ENCODE measurements at places on chromosomes 7 and 10.

GRCh38 chr7:50502001-50502684 lies 52.0 kb upstream of the FIGNL1 start:
- no peak for DNase-seq

GRCh38 chr7:28165961-28166955 lies 14.3 kb downstream of the JAZF1 start:
- DNase-seq = no peak

DNA sequence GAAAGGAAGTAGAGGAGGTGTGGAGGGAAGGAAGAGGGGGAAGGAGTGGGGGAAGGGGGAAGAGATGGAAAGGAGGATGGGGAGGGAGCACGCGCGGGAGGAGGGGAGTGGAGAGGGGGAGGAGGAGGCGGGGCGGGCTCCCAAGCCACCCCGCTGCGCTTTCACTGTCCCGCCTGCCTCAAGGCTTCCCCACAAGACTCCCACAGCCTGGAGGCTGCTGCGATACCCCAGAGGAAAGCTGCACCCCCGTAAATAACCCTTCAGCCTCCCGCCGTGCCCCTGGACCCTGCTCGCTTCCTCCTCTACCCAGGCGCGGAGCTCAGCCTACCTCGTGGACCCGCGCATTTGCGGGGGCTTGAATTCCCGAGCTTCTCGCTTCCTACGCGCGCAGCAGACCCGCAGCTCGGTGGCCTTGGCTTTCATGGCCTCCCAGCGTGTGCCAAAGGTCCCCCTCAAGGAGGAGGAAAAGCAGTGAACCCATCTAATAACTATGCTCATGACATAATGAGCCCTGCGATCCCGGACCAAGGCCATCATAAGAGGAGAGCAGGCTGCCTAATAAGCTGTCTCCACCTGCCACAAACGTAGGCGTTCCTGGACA lies at the start of gene C10orf67:
TSS of gene C10orf67 (minus strand) at position 557 of the 601 bp plus-strand sequence. CDS start at position 534, 23 bp downstream.
- DNase-seq = no peak

DNA sequence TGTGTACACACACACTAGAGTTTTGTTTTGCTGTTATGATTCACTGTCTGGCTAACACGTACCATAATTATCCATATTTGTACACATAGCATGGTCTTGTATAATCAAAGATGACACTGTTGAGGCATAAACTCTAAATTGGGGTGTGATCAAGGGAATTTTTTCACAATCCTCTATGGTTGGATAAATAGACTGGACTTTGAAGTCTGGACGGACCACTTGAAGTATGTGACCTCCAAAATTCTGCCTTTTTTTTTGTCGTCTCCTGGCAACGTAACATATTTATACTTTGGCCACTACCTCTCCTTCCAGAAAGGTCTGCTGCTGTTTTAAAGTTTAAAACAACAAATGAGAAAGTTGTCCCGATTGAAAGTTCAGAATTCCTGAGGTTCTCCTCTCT lies 193.4 kb downstream of the CACNB2 start:
- no peak for DNase-seq

GRCh38 chr7:66873476-66873875 lies 47.5 kb upstream of the TMEM248 start:
- DNase-seq = no peak

DNA sequence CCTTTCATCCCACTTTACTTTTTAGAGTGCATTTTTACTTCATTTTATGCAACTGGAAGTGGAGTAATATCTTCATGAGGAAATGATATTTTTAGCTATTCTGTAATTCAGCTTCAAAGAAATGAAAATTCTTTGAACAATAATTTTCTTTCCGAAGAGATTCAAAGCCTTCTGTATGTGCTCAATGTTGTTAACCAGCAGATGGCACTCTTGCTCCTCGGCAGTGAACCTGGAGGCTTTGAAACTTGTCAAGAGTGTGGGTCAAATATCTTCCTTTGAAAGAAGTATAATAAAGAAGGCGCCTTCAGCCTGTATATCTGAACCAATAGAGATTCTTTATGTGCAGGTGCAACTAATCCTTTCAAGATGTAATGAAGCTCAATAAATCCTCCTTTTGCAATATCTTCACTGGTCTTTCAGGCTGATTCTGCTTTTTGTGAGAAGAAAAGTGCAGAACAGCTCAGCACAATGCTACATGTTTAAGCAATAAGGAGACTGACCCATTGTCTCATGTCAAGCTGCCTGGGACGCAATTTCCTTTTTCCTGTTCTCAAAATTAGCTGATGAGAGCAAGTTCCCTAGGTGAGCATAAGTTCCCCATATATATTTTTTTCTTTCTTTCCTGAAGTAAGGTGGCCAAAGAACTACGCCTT lies 258.4 kb downstream of the SEMA3A start:
- no peak for DNase-seq

- no peak for DNase-seq
Observed at GRCh38 chr10:47401874-47402640, 18.0 kb upstream of the ZNF488 start.

DNA sequence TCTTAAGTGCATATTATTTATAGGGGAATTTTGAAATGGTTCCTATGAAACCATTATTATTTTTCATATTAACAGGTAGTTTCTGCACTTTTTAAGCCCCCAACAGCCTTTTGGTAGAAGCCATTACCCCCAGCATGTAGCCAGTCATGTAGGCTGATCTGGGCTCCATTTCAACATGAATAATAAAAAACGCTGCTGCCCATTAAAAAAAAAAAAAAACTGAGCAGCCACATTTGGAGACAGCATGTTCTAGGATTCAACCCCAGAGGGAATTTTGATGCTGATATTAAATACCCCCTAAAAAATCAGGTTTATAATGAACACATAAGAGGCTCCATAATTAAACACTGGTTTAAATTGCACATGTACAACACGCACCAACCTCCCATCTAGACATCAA lies 181.3 kb downstream of the RTKN2 start:
- no peak for DNase-seq

DNA sequence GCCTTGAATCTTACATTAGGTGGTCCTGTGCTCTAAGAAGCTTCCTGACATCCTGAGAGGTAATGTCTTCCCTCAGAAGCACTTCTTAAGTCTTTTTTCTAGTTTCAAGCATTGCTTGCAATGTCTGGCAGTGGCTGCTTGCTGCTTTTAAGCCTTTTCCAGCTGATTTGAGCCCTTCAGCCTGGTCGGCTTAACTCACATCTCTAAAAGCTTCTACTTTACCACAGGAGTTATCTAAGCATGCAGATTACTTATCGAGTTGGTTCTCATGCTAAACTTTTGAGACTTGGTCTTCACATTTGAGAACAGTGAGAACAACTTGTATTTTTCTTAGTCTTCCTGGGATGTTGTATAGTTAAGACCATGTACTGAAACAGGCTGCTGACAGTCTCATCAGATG lies 3.9 kb downstream of the LRMDA start:
- no peak for DNase-seq

DNA sequence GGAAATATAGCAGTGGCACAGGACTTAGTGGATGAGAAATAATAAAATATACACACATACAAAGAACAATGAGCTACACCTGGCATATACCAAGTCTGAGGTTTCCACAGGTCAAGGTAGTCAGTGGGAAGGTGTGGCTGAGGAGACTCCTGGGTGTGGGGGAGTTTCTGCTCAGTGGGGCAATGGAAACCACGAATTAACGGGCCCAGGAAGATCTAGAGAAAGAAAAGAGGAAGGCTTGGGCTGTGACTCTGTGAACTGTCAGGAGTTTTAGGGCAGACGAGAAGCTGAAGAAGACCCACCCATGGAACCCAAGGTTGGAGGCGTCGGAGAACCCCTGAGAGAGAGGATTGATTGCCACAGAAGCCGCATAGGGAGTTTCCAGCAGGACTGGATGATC lies 196.5 kb downstream of the HERPUD2 start:
- no peak for DNase-seq

GRCh38 chr7:33421429-33421828 lies 292.1 kb downstream of the BBS9 start:
- DNase-seq = no peak

DNA sequence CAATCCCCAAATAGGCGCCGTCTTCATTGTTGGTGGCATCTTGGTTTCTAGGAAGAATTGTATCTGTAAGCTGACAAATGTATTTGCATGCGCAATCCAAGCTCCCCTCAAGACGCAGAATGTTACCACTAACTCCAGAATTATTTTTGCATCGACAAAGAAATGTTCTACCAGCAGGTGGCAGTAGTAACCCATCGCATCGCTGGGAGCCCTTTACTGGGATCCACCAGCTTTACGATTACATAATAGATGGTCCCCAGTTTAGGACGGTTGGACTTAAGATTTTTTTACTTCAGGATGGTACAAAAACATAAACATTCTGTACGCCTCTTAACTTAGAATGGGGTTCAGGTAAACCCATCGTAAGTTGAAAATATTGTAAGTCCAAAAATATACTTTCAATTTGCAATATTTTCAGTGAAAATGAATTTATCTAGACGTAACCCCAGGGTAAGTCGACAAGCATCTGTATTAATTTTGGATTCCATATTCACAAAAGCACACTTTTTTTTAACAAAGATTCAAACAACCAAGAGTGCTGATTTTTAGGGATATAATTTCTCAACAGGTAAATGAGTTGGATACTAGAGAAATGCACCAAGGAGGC lies 114.0 kb upstream of the COBL start:
- no peak for DNase-seq

- no peak for DNase-seq
Observed at GRCh38 chr7:125664625-125665024, 735.0 kb upstream of the POT1 start.

- DNase-seq = no peak
Observed at GRCh38 chr10:34078745-34079470, 736.2 kb downstream of the PARD3 start.

- no peak for DNase-seq
Observed at GRCh38 chr10:82609845-82610244, 734.9 kb downstream of the NRG3 start.

DNA sequence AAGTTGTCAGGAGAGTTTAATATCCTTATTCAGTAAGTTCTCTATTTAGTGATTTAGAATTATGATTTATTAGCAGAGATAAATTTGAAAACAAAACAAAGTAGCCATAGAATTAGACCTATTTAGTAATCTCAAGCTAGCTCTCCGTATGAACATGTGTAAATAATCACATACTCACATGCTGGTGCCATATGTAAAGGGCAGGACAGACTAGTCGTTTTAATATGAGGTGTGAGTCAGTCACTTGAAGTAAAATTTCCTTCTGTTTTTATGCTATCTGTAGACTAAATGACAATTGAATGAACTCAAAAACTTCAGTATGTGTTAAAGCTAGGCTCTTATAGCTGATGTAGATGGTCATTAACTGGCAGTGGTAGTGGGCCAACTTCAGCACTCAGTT lies 67.1 kb downstream of the WAC start:
- DNase-seq = no peak

- DNase-seq = no peak
Observed at GRCh38 chr10:128137877-128138276, 11.7 kb upstream of the MKI67 start.

DNA sequence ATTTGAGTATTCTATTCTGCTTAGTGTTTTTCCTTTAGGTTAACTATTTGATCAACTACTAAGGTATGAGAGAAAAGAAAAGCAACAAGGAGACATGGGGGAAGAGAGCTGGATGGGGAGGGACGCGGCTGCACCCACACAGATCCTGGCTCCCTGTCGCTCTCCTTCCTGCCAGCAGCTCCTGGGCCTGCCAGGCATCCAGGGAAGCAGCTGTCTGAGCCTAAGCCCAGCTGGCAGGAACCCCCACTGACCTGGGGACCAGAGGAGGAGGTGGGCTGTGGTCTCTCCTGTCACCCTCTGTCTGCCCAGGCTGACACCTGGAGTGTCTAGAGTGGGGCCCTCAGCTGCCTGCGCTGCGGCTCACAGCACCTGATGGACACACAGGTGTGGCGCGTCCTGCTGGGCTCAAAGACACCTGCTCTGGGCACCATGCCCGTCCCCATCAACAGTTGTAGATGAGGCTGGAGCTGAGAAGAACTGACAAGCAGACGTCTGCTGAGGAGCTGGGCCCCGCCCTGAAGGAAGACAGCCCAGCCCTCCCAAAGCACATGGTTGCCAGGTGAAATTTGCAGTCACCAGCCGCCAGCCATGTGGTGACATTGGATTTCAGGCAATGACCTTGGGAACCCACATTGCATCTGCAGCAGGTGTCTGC lies 207.9 kb downstream of the PLXNA4 start:
- DNase-seq = no peak

GRCh38 chr10:15627617-15628196 lies 92.0 kb downstream of the ITGA8 start:
- DNase-seq = no peak

Measured in CMK (cell line).